ENCODE measurements at places on chromosomes 7 and 10.

- DNase-seq = no peak
Measured at GRCh38 chr7:29146888-29147609, 712 bp upstream of the CPVL start.

DNA sequence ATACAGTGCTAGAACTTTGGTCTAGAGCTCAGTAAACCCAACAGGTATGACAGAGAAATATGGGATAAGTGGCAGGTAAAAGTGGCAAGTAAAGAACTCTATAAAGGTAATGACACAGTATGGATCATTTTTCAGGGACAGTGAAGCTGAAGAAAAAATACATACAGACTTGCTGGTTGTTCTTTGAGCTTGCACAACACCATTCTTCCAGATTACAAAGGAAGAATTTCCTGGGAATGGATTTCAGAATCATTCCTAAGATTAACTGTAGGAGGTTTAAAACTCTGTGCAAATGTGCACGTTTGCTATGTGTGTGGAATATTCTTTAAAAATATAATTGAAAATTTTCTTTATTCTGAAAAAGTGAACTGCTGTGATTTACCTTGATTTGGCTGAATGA lies 36.0 kb downstream of the PHF14 start:
- peak; percentile 31 for DNase-seq

- DNase-seq = peak; percentile 41
Measured at GRCh38 chr10:44774676-44775401, 136.3 kb upstream of the TMEM72 start.

GRCh38 chr7:1617957-1618356 lies 48.1 kb upstream of the PSMG3 start:
- no peak for DNase-seq

DNA sequence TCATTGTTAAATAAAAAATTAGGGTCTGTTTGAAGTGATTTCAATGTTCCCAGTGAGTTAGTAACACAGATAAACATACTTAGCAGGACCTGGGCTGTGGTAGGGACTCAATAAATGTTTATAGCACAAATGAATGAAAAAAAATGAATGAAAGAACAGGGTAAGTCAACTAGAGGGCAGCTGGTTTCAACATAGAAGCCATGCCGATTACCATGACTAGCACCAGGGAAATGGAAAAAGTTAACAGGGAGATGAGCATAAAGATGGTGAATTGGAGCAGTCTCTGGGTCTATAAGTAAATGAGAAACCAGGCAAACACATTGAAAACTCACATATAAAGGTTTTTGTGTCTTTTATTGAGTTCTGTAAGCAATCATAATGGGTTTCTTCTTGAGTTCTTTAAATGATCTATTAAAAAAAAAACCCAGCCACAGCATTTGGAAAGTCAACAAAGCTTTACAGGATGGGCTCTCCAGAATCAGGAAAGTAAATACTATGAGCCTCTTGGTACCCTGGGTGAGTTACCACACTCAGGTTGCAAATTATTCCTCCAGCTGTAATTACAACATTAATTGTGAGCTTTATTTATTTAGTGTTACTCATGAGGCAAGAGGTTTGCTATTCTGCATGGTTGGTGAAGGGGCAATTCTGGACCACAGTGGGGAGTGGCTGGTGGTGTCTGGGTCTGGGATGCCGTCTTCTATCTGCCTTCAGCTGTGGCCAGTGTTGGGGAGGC lies 46.1 kb upstream of the MTPN start:
- DNase-seq = no peak

GRCh38 chr7:67901808-67902480 lies 905.3 kb downstream of the TYW1 start:
- DNase-seq = no peak

GRCh38 chr10:26944261-26944882 lies 83.6 kb upstream of the ABI1 start:
- DNase-seq = no peak

All from adipocyte (in vitro differentiated cells).